ENCODE measurements at places on chromosomes 4 and X. TPM values are rescaled to one million over a fixed set of nuclear protein-coding genes. Genes with fewer than 3 reads are reported as not detected.

Gene GABRG1
- not detected for total RNA-seq

Gene POU4F2
- not detected for total RNA-seq

Gene NAP1L2
- 0.55 TPM for total RNA-seq

Gene PLXNB3
- total RNA-seq = 1.4 TPM

Gene MAGEC1
- total RNA-seq = not detected

Gene MAGEB1
- total RNA-seq = not detected
